ENCODE measurements at places on chromosomes 3 and 15.

- no peak for DNase-seq
These were observed 9.2 kb downstream of the SLTM start for GRCh38 chr15:58924327-58924726.

DNA sequence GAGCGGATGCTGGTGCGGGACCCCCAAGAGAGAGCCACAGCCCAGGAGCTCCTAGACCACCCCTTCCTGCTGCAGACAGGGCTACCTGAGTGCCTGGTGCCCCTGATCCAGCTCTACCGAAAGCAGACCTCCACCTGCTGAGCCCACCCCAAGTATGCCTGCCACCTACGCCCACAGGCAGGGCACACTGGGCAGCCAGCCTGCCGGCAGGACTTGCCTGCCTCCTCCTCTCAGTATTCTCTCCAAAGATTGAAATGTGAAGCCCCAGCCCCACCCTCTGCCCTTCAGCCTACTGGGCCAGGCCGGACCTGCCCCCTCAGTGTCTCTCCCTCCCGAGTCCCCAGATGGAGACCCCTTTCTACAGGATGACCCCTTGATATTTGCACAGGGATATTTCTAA, 6.9 kb downstream of the ANKRD63 start:
- no peak for DNase-seq

DNA sequence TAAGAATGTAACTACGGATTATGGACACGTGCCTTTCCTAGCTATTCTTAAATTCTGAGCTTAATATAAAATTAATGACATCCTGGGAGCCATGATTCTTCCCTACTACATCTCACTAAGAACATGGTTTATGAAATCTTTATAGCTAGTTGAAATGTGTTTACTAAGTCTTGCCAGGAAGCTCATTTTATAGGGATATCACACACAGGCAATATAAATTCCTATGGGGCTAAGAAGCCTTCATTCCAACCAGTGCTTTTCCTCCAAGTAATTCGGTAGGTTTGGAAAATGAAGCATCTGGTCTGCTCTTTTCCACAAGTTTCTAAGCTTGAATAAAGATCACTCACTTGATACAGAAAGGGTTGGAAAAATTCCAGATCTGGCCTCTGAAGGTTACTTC, 802.6 kb downstream of the FHIT start:
- no peak for DNase-seq

- DNase-seq, result no peak
These were observed 230.0 kb upstream of the MCTP2 start for GRCh38 chr15:94001255-94001801.

- DNase-seq, result no peak
These were observed 28.9 kb upstream of the GPD1L start for GRCh38 chr3:32077260-32078084.

DNA sequence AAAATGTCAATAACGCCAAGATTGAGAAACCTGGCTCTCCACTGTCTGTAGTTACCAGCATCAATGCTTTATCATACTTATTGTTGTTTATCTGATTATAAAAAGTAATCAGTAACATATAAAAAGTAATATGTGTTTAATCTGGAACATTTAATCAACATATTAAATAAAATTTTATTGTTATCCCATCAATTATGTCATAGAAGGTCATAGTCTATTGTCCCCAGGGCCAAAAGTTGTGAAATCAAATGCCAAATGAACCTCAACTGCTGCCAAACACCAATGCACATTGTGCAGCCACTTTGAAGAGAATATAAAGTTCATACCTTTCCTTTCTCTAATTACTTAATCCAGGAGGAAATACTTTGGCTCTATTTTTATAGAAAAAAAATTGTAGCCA, 106.6 kb downstream of the EOMES start:
- DNase-seq, result no peak

- DNase-seq, result no peak
These were observed 125.0 kb downstream of the ZNF280D start for GRCh38 chr15:56608140-56608778.

- DNase-seq, result no peak
These were observed 34.7 kb upstream of the ZPLD1 start for GRCh38 chr3:102400142-102400541.

GRCh38 chr15:66670175-66670574, 31.9 kb upstream of the SMAD6 start:
- no peak for DNase-seq

- DNase-seq, result no peak
These were observed 63.6 kb downstream of the PCSK6 start for GRCh38 chr15:101425787-101426365.

DNA sequence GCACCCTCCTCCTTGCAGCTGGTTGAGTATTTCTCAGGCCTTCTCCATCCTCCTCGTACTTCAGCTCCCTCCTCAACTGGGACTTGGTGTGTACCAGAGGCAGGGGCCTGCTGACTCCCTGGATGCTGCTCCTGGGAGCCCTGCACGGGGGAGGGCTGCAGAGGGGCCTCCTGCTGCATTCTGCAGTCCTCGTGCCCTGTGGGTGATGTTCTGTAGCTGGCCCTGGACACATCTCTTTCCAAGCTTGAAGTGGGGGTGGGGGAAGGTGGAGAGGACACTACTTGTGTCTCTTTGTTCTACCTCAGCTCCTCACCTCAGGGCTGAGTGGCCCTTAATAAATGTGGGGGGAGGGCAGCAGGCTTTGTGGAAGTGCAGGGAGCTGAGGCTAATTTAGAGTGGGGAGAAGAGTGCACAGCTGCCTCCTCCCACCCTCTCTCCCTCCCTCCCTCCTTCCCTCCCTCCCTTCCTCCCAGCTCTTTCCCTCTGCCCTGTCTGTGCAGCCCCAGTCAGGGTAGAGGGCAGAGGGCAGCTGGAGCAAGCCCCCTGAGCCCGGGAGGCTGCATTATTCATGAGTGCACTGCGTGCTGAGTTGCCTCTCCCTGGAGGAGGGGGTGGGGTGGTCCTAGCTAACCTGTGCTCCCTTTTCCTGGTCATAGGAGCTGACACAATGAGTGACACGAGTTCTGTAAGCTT, 3.7 kb upstream of the GRM2 start:
- no peak for DNase-seq

- DNase-seq, result no peak
These were observed 77.3 kb upstream of the PHLDB2 start for GRCh38 chr3:111781561-111782446.

GRCh38 chr3:98733812-98734281, 29.3 kb upstream of the ST3GAL6 start:
- no peak for DNase-seq

DNA sequence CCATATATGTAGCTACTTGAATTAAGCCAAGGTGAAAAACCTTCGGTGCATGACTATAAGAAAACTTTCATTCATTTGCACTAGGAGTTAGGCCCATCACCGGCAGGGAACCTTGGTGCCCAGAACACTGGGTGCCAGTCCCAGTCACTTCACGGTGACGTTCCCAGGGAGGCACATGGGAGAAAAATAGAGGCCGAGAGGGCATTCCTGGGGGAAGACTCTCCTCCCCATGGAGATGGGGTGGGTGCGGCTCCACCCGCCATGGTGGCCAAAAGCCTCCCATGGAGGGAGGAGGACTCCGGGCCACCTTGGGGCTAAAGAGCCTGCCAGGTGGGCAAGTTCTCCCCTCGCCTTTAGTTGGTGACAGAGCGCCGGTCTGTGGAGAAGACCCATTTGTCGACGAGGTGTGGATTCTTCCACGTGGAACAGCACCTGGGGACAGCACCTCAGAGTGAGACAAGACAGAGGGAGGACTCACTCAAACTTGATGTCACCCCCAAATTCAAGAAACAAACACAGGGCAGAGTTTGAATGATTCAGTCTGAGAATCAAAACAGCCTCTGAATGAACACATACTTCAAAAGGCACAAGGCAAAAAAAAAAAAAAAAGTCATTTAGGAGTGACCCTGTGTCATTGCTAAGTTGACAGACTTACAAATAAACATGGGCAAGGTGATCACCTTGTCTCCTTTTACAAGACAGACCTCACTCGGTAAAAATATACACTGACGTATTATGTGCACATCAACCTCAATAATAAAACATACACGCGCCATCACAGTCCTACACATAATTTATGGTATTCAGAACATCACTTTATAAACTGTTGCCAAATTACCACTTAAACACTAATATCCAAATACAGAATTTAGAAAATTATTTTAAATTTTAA, 38.6 kb downstream of the ZXDC start:
- no peak for DNase-seq

DNA sequence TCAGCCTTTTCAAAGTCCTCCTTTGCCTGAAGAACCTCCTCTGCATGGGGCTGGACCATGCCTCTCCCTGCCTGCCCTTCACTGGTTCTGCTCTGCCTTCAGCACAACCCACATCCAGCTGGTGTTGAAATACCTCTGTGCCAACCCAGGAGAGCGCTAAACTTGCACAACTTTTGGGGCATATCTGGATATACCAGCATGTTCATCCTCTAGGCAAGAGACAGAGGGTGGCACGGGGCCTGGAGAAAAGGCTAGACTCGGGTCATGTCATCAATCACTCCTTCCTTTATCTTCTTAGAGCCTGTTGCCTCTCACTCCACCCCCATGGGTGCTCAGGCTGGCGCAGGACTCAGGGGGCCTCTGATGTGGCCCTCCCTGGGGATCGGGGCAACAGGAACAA, 4.8 kb downstream of the SEMA4B start:
- DNase-seq, result no peak

- DNase-seq, result no peak
These were observed 140.9 kb downstream of the PLCL2 start for GRCh38 chr3:17025594-17026139.

GRCh38 chr3:113285226-113285625, 73.9 kb downstream of the BOC start:
- no peak for DNase-seq

GRCh38 chr3:45861043-45861719, 19.3 kb upstream of the LZTFL1 start:
- DNase-seq, result no peak

DNA sequence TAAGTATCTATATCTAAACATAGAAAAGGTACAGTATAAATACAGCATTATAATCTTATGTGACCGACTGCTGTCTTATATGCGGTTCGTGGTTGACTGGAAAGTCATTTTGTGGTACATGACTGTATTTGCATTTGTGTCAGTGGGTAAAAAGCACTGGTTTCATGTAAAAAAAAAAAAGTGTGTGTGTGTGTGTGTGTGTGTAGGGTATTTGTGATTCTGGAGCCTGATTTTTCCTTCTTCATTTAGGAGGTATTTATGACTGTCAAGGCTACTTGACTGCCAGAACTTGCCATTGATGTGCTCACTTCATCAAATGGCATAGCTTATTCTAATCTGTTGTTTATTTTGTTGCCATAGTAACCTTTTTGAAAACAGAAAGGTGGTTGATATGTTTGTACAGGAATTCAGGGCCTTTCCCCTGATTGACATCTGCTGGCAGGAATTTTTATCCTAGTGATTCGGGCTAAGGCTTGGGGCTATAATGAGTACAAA, 63.2 kb downstream of the AKAP13 start:
- no peak for DNase-seq

DNA sequence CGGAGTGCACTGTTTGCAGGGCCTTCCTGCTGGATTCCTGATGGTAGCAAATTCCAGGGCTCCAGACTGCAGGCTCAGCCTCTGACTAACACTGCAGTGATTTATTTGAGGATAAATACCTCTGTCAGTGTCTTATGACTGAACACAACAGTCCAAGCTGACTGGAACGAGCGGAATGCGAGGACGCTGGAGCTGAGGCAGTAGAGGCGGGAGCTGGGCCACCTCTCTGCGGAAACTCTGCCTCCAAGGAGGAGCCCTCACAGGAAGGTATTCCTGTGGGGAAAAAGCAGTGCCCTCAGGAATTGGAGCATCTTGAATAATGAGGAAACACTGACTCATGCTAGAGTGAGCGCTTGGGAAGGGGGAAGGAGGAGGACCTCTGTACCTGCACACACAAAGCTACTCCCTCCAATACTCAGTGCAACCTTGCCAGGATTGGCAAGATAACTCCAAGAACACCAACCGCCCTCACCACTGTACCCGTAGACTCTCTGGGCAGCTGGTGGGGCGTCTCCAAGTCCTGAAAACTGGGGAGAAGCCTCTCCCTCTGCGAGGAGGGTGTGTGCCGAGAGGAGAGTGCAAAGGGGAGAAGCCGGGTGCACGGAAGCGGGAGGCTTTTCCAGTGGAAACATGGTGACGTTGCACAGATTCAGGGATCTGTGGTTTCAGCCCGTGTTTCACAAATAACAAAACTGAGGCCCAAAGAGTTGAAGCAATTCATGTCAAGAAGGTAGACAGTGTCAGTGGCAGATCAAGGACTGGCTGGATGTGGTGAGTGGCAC, 43.0 kb downstream of the VGLL4 start:
- no peak for DNase-seq

DNA sequence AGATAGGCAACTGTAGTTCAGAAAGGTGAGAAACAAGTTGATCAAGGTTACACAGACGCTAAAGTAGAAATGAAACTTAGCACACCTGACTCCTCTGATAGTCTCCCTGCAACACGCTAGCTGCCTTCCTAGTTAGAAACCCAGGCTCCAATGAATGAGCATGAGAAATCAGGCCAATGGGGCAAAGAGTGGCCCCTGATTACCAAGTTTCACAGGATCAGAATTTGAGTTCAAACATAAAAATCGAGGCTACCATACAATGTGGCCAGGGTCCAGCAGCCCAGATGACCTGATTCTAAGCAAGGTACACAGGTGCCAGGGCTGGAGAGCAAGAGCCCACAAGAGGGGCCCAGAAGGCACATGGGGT, 7.7 kb downstream of the PLD1 start:
- DNase-seq, result no peak

DNA sequence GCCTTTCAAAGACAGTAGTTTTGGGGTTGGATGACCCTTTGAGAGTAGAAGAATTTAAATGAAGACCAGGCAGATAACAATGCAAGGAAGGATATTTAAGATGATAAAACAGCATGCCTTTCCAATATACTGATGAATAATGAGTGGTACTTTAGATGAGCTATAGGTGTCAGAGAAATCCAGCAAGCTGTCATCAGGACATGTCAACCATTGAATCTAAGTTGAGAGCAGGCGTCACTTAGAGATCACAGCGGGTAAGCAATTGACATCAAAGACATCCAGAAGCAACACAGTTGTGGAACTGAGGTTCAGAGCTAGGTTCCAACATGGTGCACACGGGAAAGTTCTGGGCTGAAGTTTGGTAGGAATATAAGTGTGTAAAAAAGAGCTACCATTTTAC, 25.0 kb downstream of the CCDC54 start:
- DNase-seq, result no peak

Data from substantia nigra (tissue), 51 donors.